ENCODE measurements at places on chromosomes 4 and X.

DNA sequence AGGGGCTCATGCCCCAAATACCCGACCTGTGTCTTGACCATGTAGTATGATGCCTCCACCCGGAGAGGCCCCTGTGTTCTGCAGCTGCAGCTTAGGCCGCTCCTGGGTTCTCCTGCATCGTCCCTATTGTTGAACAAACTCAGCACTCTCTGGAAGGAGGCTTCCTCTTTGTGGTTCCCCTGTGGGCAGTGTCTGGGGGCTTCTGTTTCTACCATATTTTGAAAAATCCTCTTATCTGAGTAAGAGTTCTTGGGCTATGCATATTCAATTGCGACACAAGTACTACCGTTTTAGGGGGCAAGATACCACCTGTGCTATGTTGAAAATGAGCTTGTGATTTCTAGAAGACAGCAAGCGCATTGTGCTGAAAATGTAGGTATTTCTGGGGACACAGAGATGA, 276.6 kb downstream of the DHRSX start:
- no peak for DNase-seq

DNA sequence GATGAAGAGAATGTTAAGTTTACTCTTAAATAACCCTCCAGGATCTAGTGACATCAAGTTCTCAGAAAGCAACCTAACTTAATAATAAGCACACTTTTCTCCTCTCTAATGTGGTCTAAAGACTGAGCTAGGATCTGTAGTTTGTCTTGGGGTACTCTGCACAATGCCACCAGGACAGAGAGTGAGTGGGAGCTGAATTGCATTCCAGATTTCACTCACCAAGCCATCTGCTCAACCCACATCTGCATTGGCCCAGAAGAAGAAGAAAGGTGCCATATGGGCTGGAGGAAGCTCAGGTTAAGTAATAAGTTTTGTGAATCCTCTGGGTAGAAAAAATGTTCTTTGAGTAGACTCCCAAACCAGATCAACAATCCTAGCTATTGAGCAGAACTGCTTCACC, 384.6 kb downstream of the PPP3CA start:
- no peak for DNase-seq

DNA sequence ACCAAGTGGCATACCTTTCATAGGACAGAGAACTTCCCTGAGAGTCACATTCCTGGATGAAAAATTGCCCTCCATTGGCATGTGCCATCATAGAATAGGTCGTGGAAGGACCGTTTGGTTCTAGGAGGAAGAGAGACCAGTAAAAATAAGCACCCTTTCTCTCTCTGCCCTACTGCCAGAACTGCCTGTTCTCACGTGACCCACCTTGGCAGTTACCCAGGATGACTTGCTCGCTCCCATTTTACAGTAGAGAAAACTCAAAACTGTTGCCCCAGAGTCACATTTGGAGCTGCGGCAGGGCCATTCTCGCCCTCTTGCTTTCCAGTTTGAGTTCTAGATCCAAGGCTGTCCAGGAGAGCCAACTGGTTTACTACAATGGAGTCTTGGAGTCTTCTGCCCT, 1.1 kb upstream of the NLGN3 start:
- no peak for DNase-seq

DNA sequence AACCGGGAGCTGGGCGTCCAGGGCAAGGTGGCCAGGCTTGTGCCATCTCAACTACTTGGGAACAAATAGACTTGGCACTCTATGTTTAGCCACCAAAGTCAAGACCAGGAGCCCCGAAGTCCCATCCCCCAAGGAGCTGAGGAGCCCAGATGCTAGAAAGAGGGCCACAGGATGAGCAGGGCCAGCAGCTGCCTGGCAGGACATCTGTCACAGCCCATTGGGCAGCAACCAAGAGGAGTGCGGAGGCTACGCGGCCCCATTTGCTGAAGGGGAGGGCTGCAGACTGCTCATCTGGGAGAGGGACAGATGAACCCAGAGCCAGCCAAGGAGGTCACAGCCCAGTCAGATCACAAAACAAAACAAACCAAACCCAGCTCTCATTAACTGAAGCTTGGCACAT, 22.9 kb upstream of the SOWAHD start:
- DNase-seq = no peak

DNA sequence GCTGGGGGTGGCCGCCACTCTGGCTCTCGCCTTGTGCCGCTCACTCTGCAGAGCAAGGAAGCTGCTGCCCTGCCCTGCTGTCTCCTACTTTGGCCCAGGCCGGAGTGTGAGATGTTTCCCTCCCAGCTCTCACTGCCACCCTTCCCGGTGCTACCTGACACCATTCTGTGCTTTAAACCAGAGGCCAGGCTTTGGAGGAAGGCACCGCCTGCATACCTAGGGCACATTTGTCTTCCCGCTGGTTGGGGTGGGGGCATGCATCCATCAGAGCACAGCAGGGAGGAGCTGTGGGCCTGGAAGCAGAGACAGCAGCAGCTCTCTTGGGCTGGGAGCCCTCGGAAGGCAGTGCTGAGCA, 96.9 kb upstream of the PSAPL1 start:
- no peak for DNase-seq

GRCh38 chr4:88144048-88144447, 14.4 kb downstream of the ABCG2 start:
- DNase-seq = no peak

DNA sequence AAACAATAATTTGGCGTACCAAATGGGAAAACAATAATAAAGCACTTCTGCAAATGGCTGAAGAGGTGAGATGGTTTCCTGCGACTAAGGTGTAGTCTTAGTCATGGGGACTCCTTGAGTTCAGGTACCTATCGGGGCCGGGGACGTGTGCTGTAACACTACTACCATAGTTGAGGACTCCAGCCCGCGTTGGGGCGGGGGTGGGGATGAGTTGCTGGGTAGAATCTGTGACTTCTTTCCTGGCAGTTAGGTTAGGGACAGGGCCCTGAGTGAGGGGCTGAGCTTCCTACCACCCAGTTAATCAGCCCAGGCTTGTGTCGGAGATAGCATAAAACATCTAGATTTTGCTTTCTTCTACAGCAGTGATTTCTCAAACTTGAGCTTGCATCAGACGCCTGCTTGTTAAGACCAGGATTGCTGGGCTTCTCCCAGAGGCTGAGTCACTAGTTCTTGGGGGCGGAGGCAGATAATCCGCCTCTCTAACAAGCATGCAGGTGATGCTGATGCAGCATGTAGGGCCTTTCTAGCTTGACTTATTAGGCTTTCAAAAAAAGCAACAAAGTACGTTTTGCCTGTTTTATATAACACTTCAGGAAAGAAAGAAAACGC, 30.2 kb downstream of the RBBP7 start:
- no peak for DNase-seq

GRCh38 chr4:22190855-22191254, 242.3 kb upstream of the KCNIP4 start:
- no peak for DNase-seq

DNA sequence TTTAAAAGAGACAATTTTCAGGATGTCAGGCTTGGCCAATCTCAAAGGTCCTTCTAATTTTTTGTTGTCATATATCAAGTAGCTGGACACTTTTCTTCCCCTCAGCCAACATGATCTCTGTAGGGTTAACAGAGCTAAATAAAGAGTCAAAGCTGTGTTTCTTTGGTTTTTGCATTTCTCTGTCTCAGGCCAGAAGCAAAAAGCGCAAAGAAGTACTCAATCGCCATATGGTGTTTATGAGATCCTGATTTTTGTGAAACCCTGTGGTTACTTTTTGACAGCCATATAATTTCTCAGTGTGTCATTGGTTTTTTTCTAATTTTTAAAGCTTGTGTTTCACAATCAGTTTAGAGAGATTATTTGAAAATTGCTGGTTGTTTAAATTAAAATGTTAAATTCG, 111.9 kb downstream of the MAPK10 start:
- DNase-seq = no peak

DNA sequence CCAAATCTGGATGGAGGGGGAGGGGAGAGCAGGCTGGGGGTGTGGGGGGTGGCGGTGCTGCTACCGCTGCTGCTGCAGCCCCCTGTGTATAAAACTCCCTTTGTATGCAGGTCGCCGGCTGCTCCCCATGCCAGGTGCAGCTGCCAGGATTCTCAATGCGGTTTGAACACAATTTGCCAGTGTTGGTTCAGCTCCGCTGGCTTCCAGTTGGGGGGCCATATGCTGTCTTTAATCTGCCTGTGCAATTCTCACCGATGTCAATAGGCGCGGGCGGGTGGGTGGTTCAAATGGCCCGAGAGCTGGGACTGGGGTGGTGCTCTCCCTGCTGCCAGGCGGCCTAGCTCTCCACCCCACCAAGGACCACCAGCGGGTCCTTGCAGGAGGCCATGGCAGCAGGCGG, 257.6 kb downstream of the BCOR start:
- no peak for DNase-seq

GRCh38 chrX:12721042-12721441, 70.2 kb upstream of the PRPS2 start:
- no peak for DNase-seq

- no peak for DNase-seq
Observed at GRCh38 chr4:72326692-72327632, 242.1 kb downstream of the ADAMTS3 start.

DNA sequence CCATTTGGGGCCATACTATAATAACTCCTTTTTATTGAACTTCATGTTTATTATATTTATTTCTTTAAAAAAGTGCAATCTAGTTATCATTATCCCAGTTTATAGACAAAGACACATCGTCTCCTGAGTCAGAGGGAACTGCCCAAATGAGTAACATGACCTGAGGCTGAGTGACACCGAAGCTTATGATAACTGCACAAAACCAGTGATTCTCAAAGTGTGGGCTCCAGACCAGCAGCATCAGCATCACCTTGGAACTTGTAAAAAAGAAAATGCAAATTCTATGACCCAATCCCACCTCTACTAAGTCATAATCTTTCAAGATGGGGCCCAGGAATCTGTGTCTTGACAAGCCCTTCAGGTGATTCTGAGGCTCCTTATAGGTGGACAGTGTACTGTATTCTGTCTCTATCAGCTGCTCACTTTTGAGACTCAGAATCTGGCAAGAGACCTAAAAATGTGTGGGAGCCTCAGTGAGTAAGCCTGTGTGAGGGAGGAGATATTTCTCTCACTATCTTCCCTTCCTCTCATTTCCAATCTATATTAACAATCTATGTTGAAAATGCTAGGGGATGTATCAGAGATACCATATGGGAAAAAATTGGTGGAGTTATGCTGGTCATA, 147.0 kb downstream of the PACRGL start:
- no peak for DNase-seq

- DNase-seq = no peak
Observed at GRCh38 chr4:103095080-103095479, 4.6 kb downstream of the BDH2 start.

- DNase-seq = no peak
Observed at GRCh38 chrX:82163701-82164100, 961.8 kb downstream of the SH3BGRL start.

DNA sequence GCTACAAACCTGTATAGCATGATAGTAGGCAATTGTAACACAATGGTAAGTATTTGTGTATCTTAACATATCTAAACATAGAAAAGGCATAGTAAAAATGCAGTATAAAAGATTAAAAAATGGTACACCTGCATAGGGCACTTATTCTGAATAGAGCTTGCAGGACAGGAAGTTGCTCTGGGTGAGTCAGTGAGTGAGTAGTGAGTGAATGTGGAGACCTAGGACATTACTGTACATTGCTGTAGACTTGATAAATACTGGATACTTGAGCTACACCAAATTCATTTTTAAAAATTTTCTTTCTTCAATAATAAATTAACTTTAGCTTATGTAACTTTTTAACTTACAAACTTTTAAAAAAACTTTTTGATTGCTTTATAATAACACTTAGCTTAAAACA, 68.2 kb upstream of the MAML3 start:
- DNase-seq = no peak

Data from stimulated activated CD8-positive, alpha-beta memory T cell treated with anti-CD3 and anti-CD28 coated beads, Interleukin-12 subunit alpha, Interleukin-12 subunit beta, amount 100 ng/mL, for 1 hour (primary cell).